NCI-H1436 (cell line): ENCODE measurements at places on chromosomes 5 and 9.

DNA sequence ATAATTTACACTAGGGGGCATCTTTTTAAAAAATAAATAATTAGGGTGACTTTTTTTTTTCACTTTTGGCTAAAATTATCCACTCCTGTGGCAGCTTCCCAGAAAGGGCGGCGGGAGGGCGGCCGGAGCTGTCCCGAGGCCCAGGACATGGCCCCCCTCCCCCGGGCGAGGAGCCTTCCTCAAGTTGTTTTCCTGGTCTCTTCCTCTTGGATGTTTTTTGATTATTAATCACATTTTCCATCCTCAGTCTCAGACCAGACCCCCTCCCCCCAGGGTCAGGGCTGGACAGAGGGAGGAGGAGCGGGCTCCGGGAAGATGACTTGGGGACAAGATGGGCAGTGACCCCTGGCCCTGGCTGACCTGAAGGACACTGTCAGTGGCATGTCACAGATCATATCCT, 4.7 kb upstream of the CNTFR start:
- DNase-seq, result no peak

DNA sequence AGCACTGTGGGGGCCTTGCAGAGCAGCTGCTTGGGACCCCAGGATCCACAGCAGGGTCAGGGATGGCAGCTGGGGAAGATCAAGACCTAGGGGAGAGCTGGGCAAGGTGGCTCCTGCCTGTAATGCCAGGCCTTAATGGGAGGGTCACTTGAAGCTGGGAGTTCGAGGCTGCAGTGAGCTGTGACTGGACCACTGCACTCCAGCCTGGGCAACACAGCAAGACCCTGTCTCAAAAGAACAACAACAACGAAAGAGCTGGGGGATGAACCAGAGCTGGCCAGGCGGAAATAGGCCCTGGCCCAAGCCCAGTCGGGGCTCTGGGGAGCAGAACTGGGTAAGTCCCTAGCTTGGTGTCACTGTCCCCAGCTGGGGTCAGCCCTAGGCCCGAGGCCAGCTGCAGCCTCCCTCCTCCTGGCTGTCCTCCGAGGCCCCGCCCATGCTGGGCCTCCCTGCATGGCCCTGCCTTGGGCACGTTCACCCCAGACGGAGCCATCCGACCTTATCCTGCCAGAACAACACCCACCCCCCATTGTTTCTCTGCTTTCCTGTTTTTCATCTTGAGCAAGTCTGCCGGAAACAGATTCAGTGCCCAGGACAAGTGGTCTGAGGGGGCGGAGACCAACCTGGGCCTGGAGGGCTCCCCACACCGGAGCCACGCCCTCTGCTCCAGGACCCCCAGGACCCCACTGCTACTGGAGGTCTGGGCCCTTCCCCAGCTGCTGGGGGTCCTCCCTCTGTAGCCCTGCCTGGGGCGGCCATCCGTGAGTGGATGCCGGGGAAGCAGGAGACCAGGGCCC, 1.9 kb downstream of the DIPK1B start:
- no peak for DNase-seq

GRCh38 chr5:78005021-78005785, 229.1 kb upstream of the TBCA start:
- peak; percentile 83 for DNase-seq

DNA sequence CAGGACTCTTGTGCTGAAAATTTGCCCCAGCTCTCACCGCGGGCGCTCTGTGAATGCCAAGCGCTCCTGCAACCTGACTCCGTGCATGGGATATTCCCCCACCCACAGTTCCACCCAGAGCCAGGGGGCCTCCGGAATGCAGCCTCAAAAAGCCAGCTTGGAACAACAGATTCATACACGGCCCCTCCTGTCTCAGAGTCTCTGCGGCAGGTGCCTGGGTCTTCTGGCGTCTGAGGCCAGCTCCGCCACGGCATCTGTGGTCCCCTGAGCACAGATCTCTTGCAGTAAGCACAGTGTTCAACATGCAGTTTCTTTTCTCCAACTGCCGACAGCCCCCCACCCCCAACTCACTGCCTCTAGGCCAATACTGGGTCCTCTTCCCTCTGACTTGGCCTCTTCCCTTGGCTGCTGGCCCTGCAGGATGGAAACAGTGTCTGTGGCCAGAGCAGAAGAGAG, 355.7 kb upstream of the IRX2 start:
- no peak for DNase-seq

GRCh38 chr9:92506184-92506857, 24.0 kb upstream of the ASPN start:
- DNase-seq, result no peak

DNA sequence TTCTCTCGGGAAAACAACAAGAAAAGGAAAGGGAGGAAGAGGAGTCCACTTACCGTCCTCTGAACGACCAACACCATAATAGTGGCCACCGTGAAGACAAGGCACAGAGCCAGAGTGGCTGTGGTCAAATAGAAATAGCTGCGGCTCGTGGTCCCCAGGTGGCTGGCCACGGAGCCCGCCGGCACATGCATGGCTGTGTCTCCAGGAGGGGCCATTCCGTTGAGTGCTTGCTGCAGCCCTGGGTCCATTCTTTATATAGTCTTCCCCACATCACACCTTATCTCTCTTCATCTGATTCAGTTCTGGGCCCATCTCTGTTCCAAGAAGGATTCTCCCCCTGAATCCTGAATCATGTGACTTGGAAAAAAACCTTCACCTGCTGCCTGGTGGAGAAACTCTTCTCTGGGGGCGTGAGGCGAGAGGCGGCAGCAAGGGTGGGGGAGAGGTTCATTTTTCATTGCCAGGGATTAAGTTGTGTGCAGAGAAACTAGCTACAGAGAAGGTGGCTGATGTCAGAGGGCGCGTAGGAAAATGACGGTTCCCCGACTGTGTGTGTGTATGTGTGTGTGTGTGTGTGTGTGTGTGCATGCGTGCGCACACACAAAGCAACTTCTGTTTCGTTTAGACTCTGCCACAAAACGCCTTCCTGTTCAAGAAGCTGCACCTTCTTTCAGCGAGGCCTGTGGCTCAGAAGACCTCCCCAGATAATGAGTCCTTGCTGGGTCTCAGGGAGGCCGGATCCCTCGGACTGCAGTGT, at the start of gene TNFSF8:
TNFSF8 (minus strand) TSS at position 536 of the 757 bp plus-strand sequence; CDS start at position 248, 288 bp downstream.
- DNase-seq, result no peak

GRCh38 chr5:53882006-53882675, 321.7 kb downstream of the NDUFS4 start:
- no peak for DNase-seq

DNA sequence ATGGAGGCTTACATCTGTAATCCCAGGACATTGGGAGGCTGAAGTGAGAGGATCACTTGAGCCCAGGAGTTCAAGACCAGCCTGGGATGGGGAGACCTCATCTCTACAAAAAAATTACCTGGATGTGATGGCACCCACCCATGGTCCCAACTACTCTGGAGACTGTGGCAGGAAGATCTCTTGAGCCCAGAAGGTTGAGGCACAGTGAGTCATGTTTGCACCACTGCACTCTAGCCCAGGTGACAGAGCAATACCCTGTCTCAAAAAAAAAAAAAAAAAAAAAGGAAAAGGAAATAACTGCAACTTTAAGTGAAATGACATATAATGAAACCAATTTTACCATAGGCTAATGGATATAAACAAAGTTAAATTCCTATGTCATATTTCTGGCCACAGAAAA, 152.1 kb upstream of the DHFR start:
- DNase-seq, result no peak

- no peak for DNase-seq
These were observed 160.9 kb upstream of the SLC30A5 start for GRCh38 chr5:68932830-68933434.

DNA sequence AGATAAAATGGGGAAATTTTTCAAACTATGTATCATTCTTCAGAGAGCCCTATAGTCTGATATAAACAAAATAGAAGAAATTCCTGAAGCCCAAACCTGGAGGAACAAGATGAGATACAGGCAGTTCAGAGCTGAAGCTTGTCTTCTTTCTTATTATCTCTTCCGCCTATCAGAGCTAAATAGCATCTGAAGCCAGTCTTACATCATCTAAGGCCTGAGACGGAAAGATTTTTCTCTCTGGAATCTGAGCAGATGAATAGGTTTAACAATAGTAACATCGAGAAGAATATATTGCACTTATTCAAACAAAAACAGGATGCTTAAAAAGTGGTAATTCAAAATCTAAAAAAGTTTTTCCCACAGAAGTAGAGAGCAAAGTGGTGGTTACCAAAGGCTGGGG, 59.8 kb downstream of the LPAR1 start:
- DNase-seq, result no peak

- no peak for DNase-seq
These were observed 68.5 kb downstream of the PTCD2 start for GRCh38 chr5:72388646-72389045.

DNA sequence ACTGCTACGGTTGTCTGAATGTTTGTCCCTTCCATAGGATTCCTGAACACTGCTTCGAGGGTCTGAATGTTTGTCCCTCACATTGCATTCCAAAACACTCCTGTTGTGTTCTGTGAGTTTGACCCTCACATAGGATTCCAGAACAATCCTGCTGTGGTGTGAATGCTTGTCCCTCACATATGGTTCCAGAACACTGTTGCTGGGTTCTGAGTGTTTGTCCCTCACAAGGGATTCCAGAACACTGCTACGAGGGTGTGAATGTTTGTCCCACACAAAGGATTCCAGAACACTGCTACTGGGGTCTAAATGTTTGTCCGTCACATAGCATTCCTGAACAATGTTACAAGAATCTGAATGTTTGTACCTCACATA, 201.2 kb downstream of the FOXD4L6 start:
- no peak for DNase-seq

GRCh38 chr9:110996436-110997220, 41.6 kb downstream of the LPAR1 start:
- no peak for DNase-seq

DNA sequence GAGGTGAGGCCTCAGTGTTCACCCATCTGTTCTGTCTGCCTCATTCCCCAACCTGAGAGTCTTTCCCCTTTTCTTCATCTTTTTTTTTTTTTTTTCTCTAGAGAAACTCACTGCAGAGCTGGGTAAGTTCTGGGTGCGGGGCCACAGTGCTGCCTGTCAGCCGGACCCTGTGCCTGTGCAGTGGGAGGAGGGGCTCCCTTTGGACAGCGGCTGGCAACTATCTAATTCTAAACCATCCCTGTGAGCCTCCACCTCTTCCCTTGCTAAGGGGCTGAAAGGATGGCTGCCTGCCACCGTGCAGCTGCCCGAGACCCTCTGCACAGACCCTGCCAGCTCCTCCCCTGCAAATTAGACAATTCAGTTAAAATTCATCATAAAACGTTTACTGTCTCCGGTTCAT, 14.1 kb downstream of the BTNL9 start:
- no peak for DNase-seq

DNA sequence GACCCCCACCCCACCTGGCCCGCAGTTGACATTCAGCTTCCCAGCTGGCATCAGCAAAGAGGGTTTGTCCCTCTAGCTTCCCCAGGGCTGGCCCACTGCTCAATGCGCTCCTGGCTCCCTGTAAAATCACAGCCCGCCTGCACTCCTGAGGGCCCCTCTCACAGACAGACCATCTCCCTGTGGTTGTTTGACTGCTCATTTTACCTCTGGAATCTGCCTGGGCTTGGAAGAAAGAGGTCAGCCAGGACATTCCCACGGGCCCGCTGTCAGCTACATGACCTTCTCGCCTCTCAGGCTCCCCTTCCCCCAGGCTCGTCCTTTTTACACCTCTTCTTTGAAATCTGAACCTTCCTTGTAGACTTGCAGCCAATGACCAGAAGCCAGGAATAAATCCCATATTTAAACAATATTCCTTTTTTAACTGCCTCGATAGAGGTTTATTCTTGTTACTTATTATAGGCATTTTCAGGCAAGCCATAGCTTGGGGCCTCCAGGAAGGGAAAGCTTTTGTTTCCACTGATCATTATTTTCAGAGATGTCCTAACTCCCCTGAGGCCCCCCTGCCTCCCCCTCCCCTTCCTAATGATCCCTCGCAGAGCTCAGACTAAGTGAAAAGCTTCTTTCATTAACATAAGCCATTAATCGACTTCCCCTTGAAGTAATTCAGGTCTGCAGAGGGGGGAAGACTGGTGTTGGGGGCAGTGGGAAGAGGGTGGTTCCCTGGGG, 76.3 kb upstream of the IQGAP2 start:
- DNase-seq, result no peak

GRCh38 chr5:156366521-156366920, 39.6 kb downstream of the SGCD start:
- no peak for DNase-seq

DNA sequence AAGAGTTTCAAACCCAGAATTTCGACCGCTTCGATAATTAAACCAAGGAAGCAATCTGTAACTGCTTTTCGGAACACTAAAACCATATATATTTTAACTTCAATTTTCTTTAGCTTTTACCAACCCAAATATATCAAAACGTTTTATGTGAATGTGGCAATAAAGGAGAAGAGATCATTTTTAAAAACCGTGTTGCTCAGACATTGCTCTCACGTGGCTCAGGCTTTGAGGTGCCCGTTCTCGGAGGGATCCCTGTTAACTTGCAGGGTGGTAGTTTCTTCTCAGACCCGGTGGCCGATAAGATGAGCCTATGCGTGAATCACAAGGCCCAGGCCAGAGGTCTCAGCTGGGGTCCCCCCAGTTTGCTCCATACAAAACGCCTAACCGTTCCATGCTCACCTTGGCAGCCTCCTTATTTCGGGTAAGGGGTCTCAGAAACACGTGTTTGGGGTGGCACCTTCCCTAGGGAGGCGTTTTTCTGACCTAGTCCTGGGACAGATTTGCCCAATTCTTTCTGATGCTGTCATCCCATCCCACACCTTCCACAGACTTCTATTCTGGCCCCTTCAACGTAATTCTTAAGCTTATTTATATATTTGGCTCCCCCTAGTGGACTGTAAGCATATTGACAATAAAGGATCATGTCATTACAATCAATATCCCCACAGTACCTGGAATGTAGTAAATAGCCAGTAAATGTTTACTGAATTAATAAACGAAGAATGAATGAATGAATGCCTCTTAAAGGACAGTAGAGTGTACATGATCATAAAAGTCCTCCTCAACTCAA, 48.1 kb downstream of the THBS4 start:
- DNase-seq, result peak; percentile 77

GRCh38 chr5:63573380-63573779, 388.9 kb downstream of the HTR1A start:
- no peak for DNase-seq

- no peak for DNase-seq
These were observed 15.8 kb downstream of the CENPP start for GRCh38 chr9:92341578-92341977.

DNA sequence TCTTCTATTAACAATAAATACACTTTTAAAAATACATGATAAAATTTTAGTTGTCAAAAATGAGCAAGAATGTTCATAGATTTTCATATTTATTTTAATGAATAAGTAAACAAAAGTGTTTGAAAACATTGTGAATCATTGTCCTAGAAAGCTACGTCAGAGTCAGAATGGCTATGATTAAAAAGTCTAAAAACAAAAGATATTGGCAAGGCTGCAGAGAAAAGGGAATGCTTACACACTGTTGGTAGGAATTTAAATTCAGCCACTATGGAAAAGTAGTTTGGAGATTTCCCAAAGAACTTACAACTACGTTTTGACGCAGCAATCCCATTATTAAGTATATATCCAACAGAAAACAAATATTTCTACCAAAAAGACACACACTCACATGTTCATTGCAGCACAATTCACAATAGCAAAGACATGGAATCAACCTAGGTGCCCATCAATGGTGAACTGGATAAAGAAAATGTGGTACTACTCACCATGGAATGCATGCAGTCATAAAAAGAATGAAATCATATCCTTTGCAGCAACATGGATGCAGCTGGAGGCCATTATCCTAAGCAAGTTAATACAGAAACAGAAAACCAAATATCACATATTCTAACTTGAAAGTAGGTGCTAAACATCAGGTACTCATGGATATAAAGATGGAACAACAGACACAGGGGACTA, 49.2 kb upstream of the FBXL17 start:
- DNase-seq, result no peak

- no peak for DNase-seq
These were observed 673.8 kb downstream of the PRELID2 start for GRCh38 chr5:145161391-145161790.
